ENCODE measurements at places on chromosomes 1 and 21.

GRCh38 chr1:40825435-40825788 lies 36.8 kb downstream of the CITED4 start:
- peak; percentile 51 for DNase-seq

DNA sequence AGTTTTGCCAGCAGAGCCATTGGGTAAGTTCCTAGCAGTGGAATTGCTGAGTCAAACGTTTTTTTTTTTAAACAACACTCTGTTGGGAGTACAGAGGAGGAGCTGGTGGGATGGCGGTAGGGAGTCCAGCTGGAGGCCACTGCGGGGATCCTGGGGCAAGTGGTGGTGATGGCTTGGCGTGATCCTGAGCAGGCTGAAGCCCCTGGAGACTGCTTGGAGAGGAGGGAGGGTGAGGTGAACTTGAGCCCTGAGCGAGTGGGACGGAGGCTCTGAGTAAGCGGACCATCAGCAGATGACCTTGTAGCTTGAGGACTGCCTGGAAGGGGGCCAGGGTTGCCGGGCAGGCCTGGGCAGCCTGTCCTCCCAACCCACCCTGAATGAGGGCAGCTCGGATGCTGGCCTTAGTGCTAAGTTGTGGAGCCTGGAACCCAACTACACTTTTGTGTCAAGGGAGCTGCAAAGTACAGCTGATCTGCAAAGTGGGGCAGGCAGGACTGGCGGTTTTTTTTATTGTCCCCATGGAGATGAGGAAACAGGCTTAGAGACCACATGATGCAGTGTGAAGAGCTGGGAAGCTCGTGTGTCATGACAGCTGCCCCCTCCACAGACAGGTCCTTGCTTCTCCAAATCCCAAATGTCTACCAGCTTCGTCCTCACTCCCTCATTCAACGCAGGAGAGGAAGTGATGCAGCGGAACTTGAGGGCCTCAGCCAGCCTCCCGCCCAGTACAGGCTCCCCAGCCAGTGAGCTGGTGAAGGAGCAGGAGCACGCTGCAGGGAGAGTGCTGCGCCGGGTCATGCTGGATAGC lies 20.2 kb downstream of the MRPL37 start:
- DNase-seq = peak; percentile 56

DNA sequence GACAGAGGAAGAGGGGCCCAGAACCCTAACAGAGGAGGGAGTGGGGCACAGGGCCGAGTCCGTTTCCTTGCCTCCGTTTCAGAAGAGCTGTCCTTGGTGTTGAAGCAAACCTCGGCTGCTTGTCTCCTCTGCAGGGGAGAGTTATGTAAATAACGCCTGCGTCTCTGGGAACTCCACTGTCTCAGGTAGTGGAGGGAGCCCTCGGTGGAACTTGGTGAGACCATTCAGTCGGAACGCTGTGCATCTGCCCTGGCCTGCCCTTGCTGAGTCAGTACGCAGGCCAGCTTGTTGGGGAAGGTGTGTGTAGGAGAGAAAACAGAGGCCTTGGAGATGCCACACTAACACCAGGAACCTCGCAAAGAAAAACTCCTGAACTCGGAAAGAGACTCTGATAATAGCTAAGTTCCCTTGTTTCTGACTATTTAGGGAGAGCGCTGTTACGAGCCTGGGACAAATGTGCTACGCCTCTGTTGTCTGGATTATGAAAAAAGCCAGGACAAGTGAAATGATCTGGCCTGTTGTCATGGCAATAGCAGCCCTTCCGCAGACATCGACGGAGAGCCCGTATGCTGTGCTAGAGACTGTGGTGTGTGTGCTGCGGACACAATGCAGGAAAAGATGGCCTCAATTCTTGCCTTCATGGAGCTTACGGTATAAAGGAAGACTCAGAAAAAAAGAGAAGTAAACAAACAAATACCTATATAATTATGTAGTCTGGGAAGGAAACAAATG lies 94.6 kb upstream of the AKT3 start:
- DNase-seq = no peak

- peak; percentile 59 for DNase-seq
These were observed 56.9 kb downstream of the EIF2B3 start for GRCh38 chr1:44929531-44929930.

- no peak for DNase-seq
These were observed 10.7 kb upstream of the CSRP1 start for GRCh38 chr1:201517631-201518030.

DNA sequence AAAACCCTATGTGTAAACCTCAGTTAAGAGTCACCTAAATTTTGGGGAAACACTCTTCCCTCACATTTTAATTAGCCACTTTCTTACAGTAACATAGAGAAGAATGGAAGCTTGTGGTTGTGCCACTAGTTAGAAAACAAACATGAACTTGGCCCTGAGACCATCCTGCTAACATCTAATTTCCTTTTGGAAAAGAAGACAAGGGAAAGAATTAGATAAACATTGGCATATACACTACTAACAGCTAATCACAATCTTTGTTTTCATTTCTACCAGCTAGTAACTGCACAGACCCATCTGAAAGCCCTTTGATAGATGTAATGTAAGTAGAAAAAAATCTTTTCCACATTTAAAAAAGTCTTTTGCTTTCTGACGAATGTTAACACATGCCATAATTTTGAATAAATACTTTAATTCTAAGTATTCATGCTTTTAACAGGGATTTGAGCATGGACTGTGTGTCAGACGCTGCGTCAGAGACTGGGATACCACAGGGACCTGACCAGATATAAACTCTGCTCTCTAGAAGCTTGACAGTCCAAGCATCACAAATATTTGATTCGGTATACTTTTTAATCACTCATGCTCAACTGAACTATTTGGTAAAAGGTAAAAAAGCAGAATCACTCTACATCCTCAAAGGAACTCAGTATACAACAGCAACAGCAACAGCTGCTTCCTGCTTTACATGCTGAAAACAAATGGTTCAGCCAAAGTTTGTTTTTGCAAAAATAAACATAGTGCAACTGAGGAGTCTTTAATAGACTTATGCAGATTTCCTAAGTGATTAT lies 30.2 kb downstream of the DPH5 start:
- DNase-seq = no peak

GRCh38 chr21:27643326-27643725 lies 676.4 kb upstream of the ADAMTS5 start:
- DNase-seq = no peak

DNA sequence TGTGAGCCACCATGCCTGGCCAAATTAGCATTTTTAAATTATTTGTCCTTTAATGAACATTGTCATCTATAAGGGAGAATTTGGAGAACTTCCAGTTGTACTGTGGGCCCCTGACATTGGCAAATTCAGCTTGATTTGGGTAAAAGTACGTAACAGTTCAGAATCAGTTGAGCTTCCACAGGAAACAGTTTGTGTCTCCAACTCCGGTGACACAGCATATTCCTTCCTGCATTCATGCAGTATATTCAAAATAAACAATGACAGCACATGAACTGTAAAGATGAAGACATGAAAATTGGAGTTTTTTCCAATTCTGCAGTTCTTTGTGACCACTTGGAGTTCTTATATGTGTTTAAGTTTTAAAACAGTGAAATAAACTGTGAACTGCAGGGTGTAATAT lies 28.2 kb downstream of the RNF220 start:
- no peak for DNase-seq

DNA sequence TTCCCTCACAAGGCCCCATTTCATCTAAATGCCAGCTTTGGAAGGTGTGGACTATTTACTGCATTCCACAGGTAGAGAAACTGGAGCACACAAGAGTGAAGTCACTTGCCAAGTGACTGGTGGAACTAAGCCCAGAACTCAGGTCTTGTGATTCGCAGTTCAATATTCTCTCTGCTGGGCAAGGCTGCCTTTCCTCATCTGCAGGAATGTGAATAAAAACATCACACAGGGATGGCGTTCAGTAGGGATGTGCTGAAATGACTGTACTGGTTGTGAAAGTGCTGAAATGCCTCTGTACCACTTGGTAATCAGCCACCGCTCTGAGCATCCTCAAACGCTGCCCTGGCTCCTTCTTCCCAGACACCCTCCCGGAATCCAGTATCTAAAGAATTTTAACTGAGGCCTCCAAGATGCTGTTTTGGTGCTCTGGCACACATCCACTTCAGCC lies 145.6 kb downstream of the HIVEP3 start:
- no peak for DNase-seq

GRCh38 chr21:36976882-36977651 lies 10.6 kb upstream of the HLCS start:
- DNase-seq = peak; percentile 88

DNA sequence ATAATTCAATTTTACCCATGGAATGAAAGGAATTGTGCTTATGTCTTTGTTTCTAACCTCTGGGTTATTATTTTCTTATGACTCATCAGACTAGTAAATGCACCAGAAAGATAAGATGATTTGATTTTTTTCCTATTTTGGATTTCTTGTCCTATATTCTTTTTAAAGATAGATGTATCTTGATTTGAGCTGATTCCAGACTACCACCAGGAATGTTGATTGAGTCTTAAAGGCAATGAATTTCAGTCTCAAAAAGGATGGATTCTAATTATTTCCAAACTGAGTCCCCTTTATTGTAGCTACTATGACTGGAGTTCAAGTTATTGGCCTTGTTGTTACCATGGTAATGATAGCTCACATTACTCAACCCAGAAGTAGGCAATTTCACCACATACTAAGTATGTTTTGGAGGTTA lies 95.8 kb upstream of the RGS4 start:
- no peak for DNase-seq

DNA sequence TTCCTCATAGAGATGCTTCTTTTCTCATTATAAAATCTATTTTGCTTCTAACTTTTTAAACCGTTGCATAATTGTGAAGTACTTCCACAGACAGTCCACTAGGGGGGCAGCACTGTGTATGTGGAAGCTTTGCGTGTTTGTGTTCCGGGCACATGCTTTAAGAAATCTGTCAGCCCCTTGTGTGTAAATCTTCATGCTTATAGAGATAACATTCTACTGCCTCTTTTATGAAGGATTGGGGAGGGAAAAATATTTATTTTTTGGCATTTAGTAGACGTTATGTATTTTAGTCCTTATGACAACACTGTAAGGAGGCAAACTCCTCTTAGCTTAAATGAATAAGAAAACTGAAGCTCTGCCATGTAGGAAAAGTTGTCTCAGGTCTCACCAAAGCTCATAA lies 157.3 kb upstream of the PTGFR start:
- no peak for DNase-seq

DNA sequence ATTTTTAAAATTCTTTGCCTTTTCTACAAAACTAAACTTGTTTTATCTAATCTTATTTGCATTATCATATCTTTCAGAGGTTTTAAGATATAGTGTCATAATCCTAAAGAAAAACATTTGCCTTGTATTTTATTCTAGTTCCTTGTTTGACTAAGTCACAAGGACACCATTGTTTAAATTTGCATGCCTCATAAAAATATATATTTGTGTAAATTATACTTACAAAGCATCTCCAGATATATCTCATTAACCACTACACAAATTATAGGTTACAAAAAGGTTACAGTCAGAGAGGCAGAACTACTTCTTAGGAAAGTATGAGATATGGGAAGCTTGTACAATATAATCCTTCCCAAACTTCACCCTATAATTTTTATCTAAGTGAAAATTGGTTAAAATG lies 4.2 kb upstream of the RGS13 start:
- no peak for DNase-seq

GRCh38 chr1:25811384-25812082 lies 8.2 kb upstream of the MTFR1L start:
- DNase-seq = no peak

- peak; percentile 86 for DNase-seq
These were observed 2.9 kb downstream of the LMO4 start for GRCh38 chr1:87331365-87332241.

GRCh38 chr1:203207751-203208150 lies 21.2 kb upstream of the CHI3L1 start:
- no peak for DNase-seq
